Umbilical cord (tissue), 2 donors: ENCODE measurements at places on chromosomes 3 and 15. TPM values are rescaled to one million over a fixed set of nuclear protein-coding genes. Genes with fewer than 3 reads are reported as not detected.

The KLF15 gene
- total RNA-seq: 1.7 TPM

The RBP2 gene
- total RNA-seq: not detected

The AGBL1 gene
- 4.8 TPM for total RNA-seq

The ZFYVE19 gene
- total RNA-seq: 11.3 TPM

The STRIT1 gene
- total RNA-seq: not detected

The MITF gene
- 12.8 TPM for total RNA-seq

The P2RY13 gene
- 5.5 TPM for total RNA-seq

The RASGRF1 gene
- 1.7 TPM for total RNA-seq

The CTDSPL gene
- total RNA-seq: 33.9 TPM

The SLCO2A1 gene
- total RNA-seq: 4.3 TPM

The ANKUB1 gene
- total RNA-seq: 40.9 TPM

The MESP1 gene
- 2.9 TPM for total RNA-seq

The GXYLT2 gene
- total RNA-seq: 82.8 TPM
